ENCODE measurements at places on chromosomes 12 and 14.

- no peak for DNase-seq
Measured at GRCh38 chr12:16163901-16164300, 113.6 kb downstream of the SLC15A5 start.

DNA sequence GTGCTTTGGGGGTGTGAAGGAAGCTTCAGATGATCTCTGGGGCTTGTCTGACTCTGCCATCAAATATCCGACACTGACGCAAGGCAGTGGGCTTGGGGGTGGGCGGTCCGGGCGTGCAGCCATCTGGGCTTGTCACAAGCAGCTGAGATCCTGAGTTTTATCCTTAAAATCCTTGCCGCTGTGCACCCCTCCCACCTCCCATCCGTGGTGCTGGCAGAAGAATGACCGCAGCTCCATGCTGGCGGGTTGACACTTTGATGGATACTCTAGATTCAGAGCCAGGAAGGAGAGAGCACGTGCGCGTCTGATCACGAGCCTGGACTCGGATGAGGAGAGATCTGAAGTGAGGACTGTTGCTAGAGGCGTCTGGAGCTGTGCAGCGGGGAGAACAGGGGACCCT, 3.0 kb downstream of the ZFYVE21 start:
- DNase-seq, result no peak

GRCh38 chr12:107955966-107956643, 173.0 kb upstream of the WSCD2 start:
- no peak for DNase-seq

DNA sequence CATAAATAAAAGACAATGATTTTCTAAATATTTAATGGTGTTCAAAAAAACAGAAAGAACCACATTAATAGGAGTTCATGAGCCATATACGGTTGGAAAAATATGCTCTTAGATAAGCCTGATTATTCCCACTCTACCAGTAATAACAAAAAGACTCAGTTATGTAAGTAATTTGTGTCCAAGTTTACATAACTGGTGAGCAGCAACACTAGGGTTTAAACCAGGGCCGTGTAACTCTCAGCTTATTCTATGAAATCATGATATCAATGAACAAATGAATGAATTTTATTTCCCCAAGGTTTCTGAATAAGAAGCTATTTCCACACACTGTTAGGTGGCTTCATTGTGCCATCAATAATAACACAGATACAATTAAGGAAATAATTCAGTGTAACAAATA, 98.3 kb downstream of the GARIN6 start:
- no peak for DNase-seq

GRCh38 chr14:32635061-32635719, 303.5 kb upstream of the NPAS3 start:
- DNase-seq, result no peak

DNA sequence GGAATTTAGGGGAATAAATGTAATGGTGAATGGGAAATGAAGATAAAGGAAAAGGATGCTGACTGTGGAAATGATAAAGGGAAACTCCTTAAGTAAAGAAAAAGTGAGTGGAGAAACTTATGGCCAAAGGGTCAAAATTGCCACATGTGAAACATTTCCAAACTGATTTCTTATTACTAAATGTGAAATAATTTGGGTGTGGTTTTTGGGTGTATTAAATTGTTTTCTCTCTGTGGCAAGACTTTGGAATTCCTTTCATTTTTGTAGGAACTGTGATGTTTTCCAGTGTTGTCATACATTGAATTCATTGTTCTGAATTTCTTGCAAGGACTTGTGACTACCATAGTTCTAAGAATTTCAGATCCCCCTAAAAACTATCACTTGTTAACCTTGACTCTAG, 1891.5 kb upstream of the SEL1L start:
- no peak for DNase-seq

DNA sequence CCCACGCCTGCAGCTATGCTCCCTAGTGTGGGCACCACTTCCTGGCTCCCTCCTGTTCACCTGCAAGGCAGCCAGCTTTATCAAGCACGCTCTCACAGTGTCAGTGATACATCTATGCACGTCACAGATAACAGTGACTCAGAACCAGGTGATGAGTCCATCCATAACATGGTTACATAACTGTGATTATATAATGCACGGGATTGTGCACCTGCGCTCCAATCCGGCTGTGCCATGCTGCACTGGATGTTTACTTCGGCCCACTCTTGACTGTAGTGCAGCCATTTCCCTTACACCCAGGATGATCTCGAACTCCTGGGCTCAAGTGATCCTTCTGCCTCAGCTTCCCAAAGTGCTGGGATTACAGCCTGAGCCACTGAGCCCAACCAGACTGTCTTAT, 38.4 kb upstream of the CEP83 start:
- no peak for DNase-seq

DNA sequence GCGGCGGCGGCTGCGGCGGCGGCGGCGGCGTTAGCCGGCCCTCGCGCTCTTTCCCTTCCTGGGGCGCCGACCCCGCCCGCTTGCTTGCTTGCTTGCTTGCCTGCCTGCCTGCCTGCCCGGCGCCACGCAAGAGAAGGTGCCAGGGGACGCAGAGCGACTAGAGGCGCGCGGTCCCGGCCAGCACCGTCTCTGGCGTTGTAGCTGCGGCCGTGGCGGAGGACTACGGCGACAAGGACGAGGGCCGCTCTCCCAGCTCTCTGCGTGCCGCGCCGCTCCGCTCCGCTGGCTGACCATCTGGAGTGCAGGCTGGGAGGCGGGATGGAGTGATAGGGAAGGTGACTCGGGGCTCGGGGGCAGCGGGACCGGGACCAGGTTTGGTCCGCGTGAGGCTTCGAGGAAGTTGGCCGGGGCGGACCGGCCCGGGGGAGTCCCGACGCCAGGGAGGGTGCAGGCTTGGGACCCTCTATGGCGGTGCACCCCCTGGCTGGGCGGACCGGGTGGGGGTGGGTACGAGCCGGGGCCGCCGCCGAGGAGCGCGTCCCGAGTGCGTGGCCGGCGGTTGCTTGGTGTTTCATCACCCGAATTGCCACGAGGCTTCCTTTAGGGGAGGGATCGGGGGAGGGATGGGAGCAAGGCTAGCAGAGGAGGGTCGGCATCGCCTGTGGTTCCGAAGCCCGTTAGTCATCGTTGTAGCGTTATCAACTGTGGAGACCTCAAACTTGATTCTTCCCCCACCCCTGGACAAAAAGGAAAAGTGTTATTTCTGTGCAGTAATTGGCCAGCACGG, 471 bp downstream of the XPOT start:
- no peak for DNase-seq

- DNase-seq, result no peak
Measured at GRCh38 chr12:2268471-2269286, 215.9 kb downstream of the CACNA1C start.

GRCh38 chr14:64625386-64626232, 75.8 kb downstream of the PPP1R36 start:
- no peak for DNase-seq
